D341Med (cell line): ENCODE measurements at places on chromosomes 3 and 15.

DNA sequence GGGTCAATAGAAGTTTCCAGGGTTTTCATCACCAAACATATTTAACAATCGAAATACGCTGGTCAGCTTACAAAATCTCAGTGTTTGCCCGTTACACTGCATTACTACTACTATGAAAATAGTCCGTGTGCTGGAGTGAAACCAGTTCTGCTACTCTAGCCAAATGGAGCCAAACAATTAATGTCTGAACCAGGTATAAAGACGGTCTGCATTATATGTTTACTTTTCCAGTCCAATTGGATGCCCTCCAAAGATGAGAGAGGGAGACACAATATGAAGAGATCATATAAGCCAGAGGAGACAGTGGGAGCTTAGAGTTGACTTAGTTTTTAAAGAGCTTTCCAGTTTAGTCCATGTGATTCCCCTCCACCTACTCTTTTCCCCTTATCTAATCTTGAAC, 6.3 kb upstream of the DUT start:
- no peak for DNase-seq

- DNase-seq, result peak; percentile 94
Observed at GRCh38 chr15:56243163-56244037, at the start of gene RFX7. Gene RFX7 (minus strand): TSS chr15:56243879. CDS start chr15:56243285, 594 bp downstream.

GRCh38 chr3:53628536-53629401, 134.4 kb downstream of the CACNA1D start:
- no peak for DNase-seq

DNA sequence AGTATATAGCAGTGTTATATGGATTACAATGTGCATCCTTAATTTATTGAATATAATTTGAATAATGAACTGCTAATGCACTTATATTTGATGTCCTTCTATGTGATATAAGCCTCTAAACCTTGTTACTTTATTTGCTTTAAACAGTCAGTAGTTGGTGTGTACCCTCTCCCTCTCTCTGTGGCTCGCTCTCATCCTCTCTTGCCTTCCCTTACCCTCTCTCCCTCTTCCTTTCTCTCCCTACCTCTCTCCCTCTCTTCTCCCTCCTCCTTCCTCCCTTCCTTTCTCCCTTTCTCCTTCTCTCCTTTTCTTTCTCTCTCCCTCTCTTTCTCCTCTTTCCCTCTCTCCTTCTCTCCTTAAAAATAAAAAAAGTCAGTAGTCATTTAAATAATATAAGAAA, 28.9 kb downstream of the MGA start:
- DNase-seq, result no peak

- no peak for DNase-seq
Observed at GRCh38 chr3:24273491-24273890, 221.2 kb downstream of the THRB start.

- DNase-seq, result no peak
Observed at GRCh38 chr3:57118254-57118653, 46.9 kb downstream of the IL17RD start.

- no peak for DNase-seq
Observed at GRCh38 chr3:127699416-127700300, 26.9 kb downstream of the ABTB1 start.

DNA sequence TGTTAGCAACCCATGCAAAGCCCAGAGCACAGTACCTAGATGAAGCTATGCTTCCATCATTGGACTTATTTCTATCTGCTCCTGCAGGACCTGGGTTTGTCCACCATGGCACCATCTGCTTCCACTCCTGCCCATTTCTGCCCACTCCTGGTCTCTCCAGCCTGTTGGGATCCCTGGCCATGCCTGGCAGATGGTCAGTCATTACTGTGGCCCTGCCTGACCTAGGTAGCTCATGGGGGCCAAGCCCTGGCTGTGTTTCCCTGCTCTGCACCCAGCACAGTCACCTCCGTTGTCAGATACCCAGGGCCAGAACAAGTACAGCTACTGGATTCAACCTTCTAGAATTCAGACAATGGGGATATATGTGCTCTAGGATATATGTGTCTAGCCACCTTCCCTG, 185.8 kb upstream of the TLE3 start:
- DNase-seq, result peak; percentile 13

DNA sequence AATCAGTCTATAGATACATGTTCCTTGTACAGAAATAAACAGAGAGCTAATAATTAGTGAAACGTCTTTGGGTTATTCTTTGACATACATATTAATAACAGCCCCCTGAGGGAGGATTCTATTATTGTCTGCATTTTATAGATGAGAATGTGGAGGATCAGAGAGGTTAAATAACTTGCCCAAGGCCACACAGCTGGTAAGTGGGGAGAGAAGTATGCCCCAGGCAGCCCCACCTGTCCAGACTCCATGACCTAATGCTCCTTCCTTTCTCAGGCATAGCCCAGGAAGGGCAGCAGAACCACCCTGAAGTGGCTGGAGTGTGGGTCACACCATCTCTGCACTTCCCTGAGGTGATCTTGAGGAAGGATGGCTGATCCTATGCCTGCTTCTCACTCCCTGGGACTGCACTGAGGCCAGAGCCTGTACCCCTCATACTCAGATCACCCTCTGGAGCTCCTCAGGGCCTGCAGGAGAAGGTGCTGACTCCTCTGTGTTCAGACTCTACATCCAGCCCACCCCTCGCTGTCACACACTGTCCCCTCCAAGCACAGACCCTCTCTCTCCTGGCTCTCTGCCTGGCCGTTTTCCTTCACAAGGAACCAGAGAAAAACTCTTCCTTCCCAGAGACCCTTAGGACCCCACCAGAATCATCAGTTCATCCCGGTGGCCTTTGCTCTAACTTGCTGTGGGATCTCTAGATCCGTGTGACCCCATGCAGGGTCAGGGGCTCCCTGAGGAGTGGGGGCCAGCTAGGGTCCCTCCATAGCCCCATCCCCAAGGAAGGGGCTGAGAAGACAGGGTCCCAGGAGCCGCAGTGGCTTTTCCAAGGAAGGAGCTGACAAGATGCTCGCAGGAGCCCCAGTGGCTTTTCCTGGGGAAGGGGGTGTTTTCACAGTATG, 4.4 kb upstream of the HHATL start:
- DNase-seq, result peak; percentile 9

DNA sequence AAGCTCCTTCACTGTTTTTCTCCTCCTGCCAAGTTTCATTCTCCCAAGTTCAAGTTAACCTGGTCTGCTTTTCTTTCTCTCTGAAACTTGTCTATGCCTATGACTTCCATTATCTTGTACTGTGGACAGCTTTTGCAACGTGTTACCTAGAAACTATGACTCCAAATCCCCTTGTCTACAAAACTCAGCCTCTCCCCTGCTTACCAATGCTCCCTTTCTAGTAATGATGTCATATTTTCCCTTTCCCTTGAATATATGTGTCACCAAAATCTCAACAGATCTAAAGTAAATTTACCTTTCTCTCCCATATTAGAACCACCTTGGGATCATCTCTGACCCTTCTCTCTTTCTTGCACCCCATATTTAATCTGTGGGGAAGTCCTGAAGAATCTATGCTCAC, 10.5 kb upstream of the ABHD2 start:
- no peak for DNase-seq

GRCh38 chr3:147318900-147319299, 87.4 kb downstream of the ZIC4 start:
- no peak for DNase-seq

DNA sequence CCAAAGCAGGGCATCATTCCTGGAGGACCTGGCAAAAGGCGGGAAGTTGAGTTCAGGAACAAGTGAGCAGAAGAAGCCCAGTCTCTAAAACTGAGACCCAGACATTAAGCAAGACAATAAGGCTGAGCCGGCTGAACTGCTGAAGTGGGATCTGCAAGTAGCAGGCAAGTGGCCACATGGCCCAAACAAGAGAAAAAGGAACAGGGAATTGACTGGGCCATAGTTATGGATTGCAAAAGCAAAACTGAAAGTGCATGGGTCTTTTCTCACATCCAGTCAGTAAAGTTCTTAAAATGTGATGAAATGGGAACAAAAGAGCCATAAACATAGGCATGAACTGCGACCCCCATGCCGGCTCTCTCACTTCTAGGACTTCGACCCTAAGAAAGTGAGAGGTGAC, 101.2 kb downstream of the SCN11A start:
- no peak for DNase-seq

DNA sequence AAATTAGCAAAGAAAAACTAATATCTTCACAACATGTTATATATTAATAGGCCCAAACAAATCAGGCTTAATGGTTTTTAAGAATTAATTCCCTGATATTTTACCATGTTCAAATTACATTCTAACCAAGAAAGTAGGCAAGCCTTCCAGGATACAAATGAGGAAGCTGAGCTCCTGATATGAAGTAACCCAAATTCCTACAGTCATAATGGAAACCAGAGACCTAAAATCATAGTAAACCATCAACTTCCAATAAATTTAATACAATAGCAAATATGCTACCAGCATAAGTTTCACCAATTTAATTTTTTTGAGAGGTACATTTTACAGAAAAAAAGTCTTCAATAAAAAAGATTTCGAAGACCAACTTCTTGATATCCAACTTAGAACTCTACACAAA, 3.8 kb downstream of the DCBLD2 start:
- DNase-seq, result no peak

GRCh38 chr3:187063286-187064121, 75.8 kb downstream of the RPL39L start:
- no peak for DNase-seq

DNA sequence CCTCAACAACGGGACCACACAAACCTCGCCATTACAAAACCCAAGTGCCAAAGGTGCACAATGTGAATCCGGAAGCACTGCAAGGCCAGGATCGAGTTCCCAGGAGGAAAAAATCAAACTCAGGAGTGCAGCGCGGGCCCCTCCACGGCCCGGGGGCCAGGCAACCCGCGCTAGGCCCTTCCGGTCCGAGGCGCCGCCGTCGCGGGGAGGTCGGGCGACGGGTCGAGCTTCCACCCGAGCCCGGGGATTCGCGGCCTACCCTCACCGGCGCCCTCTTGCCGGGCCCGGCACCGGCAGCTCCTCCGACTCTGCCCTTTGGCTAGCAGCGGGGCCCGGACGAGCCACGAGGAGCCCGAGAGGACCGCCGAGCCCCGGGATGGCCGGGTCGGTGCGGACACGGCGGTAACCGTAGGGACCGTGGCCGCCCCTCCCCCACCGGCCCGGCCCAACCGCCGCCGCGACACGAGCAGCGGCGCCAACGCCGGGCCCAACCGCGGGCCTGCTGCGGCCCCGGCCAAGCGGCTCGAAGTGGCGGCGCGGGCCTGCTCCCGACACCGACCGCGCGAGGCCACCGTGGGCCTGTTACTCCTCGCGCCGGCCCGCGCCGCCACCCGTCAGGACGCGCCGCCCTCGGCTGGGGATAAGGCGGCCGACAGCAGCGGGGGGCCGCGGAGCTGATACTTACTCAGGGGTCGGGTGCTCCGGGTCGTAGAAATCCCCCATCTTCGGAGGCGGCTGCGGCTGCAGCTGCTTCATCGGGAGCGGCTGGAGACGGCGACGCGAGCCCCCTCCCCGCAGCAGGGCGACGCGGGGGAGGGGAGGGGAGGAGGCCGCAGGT, 525 bp downstream of the SETD2 start:
- DNase-seq, result peak; percentile 78

- no peak for DNase-seq
Observed at GRCh38 chr15:51727141-51727897, 10.1 kb downstream of the LYSMD2 start.

DNA sequence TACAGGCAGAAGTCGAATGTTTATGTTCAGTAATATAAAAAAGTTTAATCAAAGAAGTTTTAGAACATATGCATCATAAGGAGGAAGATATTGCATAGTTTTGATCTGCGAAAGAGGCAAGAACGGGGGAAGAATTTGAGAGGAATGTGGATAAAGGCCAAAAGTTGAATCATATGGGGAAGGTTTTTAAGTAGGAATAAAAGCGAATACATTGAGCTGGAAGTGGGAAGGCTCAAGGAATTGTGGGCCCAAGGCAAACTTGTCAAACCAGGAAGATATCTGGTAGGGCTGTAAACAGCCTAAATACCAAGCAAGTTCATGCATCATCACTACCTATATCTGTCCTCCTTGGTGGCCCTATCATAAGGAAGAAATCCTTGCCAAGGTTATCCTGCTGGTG, 186.9 kb downstream of the MAGI1 start:
- DNase-seq, result no peak

- no peak for DNase-seq
Observed at GRCh38 chr3:178304758-178305467, 231.3 kb upstream of the KCNMB2 start.

- no peak for DNase-seq
Observed at GRCh38 chr3:113423699-113424098, 17.6 kb downstream of the CFAP44 start.

DNA sequence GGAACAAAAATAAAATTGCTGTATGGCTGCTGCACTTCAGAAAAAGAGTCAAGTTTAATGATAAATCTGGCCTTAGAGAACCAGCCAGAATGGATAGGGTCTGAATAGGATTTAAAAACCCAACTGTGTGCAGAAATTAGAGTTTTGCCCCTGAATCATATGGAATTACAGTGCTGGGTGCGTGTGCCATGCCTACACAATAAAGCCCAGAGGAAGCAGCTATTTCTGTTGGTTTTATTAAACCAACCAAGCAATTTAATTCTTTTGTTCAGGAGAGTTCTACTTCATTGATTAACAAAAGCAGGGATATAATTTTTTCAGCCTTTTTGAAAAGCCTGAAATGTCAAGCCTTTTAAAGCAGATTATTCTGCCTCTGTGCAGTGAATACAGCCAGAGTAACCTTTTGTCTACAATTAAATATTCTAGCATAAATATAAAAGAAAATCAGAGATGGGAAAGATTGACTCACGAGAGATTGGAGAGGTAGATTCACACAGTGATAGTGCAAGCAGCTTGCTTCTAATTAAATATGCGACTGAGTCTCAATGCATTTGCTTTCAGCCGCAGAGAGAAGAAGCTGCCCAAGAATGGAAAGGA, 66.7 kb upstream of the DNAJC19 start:
- DNase-seq, result no peak

GRCh38 chr15:25859838-25860645, 3.1 kb downstream of the ATP10A start:
- DNase-seq, result no peak

DNA sequence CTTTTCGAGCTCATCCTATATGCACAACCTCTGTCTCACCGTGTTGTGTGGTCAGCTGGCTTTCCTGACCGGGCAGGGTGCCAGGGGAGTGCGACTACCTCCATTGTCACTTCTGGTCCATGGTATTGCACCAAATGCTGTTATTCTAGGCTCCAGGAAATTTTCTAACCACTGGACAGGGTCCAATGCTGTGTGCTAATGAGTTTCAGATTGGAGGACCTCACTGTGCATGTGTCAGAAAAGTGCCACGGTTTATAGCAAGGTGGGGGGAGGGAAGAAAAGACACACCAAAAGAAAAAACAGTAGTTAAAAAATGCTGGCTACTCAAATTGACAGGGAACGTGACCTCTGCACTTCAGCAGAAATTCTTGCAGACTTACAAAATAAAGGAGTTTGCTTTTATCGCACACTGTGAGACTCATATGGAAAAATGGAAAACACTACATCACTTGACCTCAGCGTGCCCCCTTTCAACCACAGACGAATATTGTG, 480.1 kb downstream of the FOXP1 start:
- no peak for DNase-seq

GRCh38 chr3:60809857-60810610, 441.2 kb downstream of the FHIT start:
- no peak for DNase-seq
